Stimulated activated CD4-positive, alpha-beta T cell treated with anti-CD3 and anti-CD28 coated beads, Interleukin-4, amount 100 ng/mL, for 1 hour (primary cell): ENCODE measurements at places on chromosomes 7 and 10.

- no peak for DNase-seq
Observed at GRCh38 chr7:50607524-50608125, 42.4 kb upstream of the DDC start.

DNA sequence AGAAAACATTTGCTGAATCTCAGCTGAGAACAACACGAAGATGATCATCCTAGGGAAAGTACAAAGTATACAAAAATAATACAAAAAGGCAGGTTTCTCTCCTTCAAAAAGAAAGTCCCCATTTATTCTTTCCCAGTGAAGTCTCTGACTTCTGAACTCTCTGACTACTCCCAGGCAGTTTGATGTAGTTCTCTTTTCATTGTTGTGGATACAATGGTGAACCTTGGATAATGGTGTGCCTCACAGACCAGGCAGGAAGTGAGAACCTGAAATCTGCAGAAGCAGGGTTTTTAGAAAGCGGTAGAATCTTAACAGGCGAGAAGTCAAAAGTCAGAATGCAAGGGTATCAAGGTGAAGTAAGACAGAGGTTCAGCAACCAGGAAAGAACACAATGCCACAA lies 150.8 kb upstream of the NRP1 start:
- DNase-seq: no peak

GRCh38 chr10:113491967-113492565 lies 60.8 kb upstream of the HABP2 start:
- DNase-seq: no peak

DNA sequence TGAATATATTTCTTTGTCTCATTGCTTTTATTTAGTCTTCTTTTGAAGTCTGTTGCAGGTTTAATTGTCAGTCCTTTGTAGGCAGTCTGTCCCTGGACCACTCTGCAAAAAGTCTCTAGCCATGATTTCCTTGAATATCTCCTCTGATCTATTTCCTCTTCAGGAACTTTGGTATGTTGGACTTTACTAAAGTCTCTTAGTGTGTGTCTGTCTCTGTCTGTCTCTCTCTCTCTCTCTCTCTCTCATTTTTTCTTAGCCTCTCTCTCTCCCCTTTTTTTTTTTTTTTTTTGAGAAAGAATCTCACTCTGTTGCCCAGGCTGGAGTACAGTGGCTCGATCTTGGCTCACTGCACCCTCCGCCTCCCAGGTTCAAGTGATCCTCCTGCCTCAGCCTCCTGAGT lies 57.5 kb downstream of the ADD3 start:
- no peak for DNase-seq

GRCh38 chr7:80859272-80859970 lies 59.4 kb downstream of the SEMA3C start:
- DNase-seq: no peak

GRCh38 chr7:47782022-47782421 lies 166.2 kb downstream of the PKD1L1 start:
- DNase-seq: no peak

GRCh38 chr10:1735562-1735961 lies 1.8 kb downstream of the ADARB2 start:
- DNase-seq: no peak

DNA sequence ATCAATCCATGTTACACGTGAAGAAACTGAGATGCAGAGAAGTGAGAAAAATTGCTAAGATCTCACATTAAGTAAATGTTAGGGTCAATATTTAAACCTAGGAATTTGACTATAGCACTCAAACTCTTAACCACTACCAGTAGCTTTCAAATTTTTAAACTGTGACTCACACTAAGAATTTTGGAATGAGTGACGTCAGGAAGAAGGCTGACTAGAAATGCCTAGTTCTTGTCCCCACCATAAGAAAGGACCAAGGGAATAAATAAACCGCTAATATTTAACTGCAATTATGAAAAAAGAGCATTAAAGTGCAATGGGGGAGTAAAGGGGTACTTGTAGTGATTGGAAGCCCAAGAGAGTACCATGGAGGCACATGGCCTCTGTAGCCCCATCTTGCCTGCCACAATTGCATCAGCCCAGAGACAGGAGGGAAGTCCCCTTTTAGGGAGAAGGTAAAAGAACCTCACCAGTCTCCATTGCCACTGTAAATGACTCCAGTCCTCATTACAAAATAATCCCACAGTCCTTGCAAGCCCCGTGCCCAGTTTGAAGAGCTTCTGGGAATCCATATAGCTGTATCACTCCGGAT lies 3.5 kb upstream of the AKR1B1 start:
- no peak for DNase-seq

GRCh38 chr10:45456822-45457221 lies 82.8 kb downstream of the ALOX5 start:
- no peak for DNase-seq
